ENCODE measurements at places on chromosomes 16 and 17.

DNA sequence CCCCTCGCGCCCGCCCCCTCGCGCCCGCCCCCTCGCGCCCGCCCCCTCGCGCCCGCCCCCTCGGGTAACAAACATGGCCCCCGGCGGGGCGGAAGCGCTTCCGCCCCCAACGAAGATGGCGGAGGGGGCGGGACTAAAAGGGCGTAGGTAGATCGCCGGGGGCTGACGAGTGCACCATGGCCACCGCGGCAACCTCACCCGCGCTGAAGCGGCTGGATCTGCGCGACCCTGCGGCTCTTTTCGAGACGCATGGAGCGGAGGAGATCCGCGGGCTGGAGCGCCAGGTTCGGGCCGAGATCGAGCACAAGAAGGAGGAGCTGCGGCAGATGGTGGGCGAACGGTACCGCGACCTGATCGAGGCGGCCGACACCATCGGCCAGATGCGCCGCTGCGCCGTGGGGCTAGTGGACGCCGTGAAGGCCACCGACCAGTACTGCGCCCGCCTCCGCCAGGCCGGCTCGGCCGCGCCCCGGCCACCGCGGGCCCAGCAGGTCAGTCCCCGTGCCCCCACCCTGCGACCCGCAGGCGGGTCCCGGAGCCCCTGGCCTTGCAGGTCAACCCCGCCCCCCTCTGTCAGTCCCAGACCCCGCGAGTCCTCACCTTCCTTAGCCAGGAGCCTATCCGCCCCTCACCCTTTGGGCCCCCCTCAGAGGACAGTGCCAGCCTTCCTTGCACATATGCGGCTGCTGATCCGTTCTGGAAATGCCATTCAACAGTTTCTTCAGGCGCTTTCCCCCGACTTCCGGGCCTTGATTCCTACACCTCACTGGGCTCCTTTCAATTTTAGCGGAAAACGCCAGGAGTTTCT is at the start of gene COG1:
COG1 (plus strand) TSS at position 162 of the 808 bp plus-strand sequence; CDS start at position 177, 15 bp downstream.
- peak; percentile 89 for DNase-seq

- DNase-seq: no peak
Measured at GRCh38 chr16:70634861-70635260, 11.5 kb upstream of the IL34 start.

DNA sequence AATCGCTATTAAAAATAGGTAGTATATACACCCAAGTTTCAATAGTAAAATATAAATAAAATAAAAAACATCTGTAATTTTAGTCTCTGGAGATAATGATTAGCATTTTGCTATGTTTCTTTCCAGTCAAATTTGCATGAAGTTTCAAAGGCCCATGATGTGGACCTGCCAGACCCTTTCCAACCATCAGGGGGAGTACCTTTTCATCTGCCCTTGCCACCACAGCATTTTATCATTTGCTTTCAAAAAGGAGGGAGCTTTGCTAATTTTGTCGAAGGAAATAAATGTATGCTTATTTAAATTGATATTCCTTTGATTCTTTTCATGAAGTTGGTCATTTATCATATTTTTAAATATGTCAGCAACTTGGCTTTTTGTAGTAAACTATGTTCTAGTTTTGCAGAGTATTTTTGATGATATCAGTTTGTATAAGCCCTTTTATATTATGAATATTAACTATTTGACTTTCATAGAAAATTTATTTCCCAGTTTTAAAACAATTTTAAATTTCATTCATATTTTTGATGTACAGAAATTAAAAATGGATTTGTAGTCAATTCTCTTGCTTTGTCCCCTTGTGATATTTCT is 115.2 kb upstream of the NETO2 start:
- no peak for DNase-seq

DNA sequence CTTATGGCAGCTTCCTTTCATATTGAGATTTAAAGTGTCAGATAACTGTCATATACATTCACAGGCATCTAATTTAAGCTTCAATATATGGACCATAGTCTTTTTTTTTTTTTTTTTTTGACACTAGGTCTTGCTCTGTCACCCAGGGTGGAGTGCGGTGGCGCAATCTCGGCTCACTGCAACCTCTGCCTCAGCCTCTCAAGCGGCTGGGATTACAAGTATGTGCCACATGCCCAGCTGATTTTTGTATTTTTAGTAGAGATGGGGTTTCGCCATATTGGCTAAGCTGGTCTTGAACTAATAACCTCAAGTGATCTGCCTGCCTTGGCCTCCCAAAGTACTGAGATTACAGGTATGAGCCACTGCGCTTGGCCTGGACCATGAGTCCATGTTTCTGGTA is 13.6 kb downstream of the CEP95 start:
- no peak for DNase-seq

- DNase-seq: peak; percentile 52
Measured at GRCh38 chr16:10514369-10515055, 65.9 kb downstream of the EMP2 start.

All from pancreas (tissue), 10 donors.